ENCODE measurements at places on chromosomes 6 and 20. TPM values are rescaled to one million over a fixed set of nuclear protein-coding genes. Genes with fewer than 3 reads are reported as not detected.
A peak's percentile ranks its signal among the peaks of the same experiment; 100 is the strongest.

DNA sequence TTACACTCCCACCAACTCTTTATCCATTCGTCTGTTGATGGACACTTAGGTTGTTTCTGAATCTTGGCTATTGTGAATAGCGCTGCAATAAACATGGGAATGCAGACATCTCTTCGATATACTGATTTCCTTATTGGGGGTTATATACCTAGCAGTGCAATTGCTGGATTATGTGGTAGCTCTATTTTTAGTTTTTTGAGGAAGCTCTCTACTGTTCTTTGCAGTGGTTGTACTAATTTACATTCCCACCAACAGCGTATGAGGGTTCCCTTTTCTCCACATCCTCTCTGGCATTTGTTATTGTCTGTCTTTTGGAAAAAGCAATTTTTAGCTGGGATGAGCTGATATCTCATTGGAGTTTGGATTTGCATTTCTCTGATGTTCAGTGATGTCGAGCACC lies 4.6 kb upstream of the PFDN4 start:
- no peak for DNase-seq

Gene RUNX2
- 5.3 TPM for total RNA-seq

- no peak for DNase-seq
These were observed 119.0 kb upstream of the STMND1 start for GRCh38 chr6:16982807-16983206.

Gene BMP5
- total RNA-seq, result 2.4 TPM

GRCh38 chr20:34922654-34923381 lies 32.8 kb downstream of the GSS start:
- DNase-seq, result peak; percentile 74

Gene CYP39A1
- total RNA-seq, result 18.5 TPM

GRCh38 chr20:59775687-59776055 lies 157.8 kb downstream of the SYCP2 start:
- DNase-seq, result no peak
